Activated T-cell treated with anti-CD3 and anti-CD28 coated beads for 4 hours (primary cell): ENCODE measurements at places on chromosomes 3 and 15.

- no peak for DNase-seq
Observed at GRCh38 chr15:61018083-61018482, 211.0 kb downstream of the RORA start.

GRCh38 chr15:65828585-65828984 lies 36.5 kb upstream of the DENND4A start:
- no peak for DNase-seq

DNA sequence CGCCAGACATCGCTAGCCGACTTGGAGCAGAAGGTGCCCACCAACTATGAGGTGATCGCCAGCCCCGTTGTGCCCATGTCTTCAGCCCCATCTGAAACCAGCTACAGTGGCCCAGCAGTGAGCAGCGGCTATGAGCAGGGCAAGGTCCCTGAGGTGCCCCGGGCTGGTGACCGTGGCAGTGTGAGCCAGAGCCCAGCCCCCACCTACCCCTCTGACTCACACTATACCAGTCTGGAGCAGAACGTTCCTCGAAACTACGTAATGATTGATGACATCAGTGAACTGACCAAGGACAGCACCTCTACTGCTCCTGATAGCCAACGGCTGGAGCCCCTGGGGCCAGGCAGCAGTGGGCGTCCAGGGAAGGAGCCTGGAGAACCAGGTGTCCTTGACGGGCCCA lies 12.9 kb upstream of the APEH start:
- DNase-seq: no peak

- DNase-seq: no peak
Observed at GRCh38 chr3:186785495-186786018, 2.2 kb downstream of the EIF4A2 start.
